ENCODE measurements at places on chromosomes 7 and 10.

DNA sequence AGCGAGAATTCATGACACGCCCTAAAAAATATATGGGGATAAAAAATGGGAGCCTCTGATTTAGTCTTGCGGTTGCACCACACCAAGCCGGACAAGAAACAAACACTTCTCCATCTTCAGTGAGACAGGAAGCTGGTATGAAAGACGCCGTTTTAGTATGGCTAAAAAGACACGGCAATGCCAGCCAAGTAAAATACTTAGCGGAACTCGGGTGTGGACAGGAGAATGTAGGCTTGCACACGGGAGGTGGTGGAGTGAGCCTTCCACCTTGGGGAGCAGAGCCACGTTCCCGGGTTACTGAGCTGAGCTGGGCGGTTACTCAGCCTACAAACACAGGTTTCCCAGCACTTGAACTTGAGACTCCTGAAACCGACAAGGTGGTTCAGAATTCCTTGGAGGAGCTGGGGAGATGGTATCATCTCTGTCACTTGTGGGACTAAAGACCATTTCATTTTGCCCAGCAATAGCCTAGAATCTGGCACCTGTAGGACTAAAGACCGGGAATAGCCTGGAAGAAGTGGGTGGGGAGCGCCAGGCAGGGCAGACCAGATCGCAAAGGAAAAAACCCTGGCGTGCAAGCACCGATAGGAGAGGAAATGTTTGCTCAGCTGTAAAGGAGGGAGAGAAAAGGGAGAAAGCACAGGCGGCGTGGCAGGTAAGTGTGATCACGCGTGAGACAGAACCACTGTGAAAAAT is 34.8 kb upstream of the SEPHS1 start:
- no peak for DNase-seq

GRCh38 chr10:97684866-97685394 is 2.1 kb downstream of the AVPI1 start:
- DNase-seq: no peak

- DNase-seq: no peak
Observed at GRCh38 chr7:82714883-82715282, 271.3 kb upstream of the CACNA2D1 start.

GRCh38 chr10:14302035-14302434 is 28.7 kb downstream of the FRMD4A start:
- DNase-seq: no peak

GRCh38 chr10:105855791-105856190 is 1214.7 kb downstream of the SORCS3 start:
- no peak for DNase-seq

DNA sequence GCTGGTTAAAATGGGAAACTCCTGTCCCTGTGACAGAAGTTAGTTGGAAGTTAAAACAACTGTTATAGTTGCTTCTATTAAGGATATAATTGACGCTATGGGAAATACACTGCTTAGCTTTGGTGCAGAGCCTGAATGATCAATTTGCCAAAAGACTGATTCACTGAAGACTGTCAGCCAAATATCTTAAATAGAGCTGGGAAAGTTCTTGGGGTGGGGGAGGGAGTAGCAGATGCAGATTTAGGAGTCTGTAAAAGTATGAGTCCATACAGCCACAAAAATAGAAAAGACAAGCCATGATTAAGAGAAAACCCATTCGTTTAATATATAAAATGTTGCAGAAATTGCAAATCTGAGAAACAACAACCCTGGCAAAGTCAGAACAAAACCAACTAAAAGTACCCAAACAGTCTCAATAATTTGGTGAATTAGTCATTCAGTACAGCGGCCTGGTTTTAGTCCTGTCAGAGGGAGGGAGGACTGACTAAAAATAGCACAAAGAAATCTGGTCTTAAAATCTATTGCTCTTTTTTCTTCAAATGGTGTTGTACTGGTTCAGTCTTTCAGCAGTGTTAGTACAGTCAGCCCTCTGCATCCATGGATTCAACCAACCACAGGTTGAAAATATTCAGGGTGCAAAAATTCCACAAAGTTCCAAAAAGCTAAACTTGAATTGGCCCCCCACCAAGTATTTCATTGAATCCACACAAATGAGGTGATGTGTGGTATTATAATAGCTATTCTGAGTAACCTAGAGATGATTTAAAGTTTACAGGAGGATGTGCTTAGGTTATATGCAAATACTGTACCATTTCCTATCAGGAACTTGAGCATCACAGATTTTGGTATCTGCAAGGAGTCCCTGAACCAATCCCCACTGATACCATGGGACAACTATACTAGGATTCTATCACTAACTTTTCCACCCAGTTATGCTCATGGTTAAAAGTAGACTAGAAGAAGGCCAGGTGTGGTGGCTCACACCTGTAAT is 30.0 kb downstream of the STK17A start:
- DNase-seq: no peak

DNA sequence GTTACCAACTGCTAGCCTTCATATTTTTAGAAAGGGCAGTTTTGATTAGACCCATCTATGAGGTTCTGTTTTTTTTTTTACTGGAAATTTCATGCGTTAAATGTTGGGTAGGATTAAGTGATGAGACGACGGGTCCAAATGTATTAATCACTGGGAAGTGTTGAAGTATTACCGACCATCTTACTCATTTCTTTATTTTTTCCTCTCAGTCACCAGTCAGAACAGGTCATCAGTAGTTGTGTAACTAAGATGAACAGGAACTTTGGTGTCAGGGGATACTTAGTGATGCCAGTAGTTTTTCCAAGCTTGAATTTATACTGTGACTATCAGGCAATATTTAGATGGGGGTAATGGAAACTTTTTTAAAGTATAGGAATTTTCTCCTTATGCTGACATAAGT is 14.2 kb downstream of the TFAM start:
- no peak for DNase-seq

GRCh38 chr7:1536455-1536742 is 5.9 kb downstream of the MAFK start:
- DNase-seq: no peak

DNA sequence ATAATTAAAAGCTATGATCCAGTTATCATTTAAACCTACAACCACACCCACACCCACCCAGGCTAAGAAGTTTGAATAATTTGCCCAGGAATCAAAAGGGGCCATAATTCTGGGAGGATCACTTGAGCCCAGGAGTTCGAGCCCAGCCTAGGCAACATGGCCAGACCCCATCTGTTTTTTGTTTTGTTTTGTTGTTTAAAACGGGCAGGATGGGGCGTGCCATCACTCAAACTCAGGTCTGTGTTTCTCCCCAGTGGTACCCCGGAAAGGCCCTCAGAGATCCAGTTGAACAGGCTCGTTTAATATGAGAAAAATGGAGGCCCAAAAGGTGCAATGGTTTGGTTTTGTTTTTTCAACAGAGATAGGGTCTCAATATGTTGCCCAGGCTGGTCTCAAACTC is 23.3 kb downstream of the HSPB1 start:
- no peak for DNase-seq

GRCh38 chr7:108660465-108660864 is 90.8 kb downstream of the DNAJB9 start:
- DNase-seq: no peak

DNA sequence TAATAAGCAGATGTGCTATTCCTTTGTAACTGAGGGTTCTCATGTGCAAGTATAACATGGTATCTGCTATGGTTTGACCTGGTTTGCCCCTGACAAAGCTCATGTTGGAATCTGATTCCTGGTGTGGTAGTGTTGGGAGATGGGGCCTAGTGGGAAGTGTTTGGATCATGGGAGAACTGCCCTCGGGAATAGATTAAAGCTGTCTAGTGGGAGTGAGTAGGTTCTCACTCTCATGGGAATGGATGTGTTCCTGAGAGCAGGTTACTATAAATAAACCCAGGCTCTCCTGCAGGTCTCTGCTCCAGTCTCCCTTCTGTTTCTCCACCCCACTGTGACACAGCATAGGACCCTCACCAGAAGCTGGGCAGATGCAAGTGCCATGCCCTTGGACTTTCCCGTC is 97.7 kb downstream of the ATE1 start:
- no peak for DNase-seq

DNA sequence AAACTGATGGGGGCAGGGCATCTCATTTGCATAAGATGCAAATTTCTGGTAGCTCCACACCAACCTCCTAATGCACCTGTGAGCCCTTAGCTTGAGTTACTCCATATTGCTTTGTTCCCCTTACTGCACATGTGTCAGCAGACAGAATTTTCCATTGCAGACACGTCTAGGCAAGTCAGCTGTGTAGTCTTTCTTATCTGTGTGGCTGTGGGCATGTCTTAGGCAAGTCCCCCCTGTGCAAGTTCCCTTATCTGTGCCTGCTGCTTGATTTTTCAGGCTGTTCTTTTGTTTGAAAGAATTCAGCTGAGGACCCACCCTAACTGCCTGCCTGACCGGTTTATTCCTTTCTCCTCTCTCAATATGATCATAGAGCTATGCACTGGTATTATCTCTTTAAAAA is 28.5 kb upstream of the TRIM24 start:
- DNase-seq: no peak

- DNase-seq: no peak
Observed at GRCh38 chr10:102421507-102421756, 796 bp downstream of the FBXL15 start.

DNA sequence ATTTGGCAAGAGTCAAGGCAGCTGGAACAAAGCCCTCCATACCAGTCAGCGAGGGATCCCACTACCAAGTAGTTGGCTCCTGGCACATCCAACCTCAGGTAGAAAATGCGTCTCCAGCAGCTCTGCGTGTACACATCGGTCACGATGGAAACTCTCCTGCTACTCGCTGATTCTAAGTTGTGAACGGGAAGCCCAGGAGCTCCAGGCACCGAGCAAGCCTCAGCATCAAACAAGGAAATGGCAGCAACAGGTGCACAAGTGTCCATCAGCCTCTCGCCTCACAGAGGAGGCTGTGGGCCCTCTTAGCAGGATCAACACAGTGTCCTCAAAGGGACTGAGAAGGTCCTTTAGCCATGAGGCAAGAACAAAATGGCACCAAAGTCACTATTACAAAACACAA is 127.0 kb downstream of the TCERG1L start:
- no peak for DNase-seq

DNA sequence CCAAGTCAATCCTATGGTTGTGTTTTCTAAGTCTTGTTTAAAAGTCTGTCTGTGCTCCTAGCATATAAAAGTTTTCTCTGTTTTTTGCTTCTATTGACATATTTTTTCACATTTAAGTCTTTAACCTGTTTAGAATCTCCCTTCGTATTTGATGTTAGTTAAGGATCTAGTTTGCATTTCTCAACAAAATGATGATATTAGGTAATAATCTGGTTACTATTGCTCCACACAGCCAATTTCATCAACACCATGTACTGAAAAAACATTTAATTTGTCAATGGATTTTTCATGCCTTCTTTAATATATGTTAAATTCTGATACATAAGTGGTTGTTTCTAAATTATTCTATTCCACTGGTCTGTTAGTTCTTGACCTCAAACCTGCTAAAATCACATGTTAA is 17.5 kb upstream of the TSGA13 start:
- no peak for DNase-seq

- peak; percentile 36 for DNase-seq
Observed at GRCh38 chr10:79382491-79382941, 35.2 kb downstream of the PPIF start.

GRCh38 chr10:1354809-1355710 is 298.9 kb downstream of the WDR37 start:
- no peak for DNase-seq

DNA sequence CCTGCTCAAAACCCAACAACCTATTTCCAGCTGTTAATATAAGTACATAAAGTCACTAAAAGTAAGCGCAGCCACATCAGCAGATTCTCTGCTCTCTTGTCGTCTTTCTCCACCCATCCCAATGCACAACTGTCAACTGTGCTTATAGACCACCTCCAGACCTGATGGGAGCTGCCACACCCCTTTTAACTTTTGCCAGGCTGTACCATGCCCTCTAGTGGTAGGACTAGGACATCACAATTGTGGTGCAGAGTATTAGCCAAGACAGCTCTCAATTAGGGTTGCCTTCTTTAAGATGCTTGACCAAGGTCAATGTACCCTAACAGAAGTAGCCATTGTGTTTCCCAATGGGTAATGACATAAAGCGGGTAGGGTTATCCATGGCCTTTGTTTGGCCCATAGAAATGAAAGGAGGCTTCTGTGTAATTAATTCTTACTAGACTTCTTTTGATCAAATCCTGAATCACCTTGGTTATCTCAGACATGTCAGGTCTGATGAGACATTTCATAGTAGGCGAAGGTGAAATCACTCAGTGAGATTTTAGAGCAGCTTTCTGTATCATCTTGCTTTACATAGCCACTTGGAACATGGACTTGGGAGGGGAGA is 68.1 kb downstream of the SCRN1 start:
- peak; percentile 58 for DNase-seq

- DNase-seq: no peak
Observed at GRCh38 chr10:1047937-1048336, 982 bp downstream of the IDI1 start.

GRCh38 chr7:86889501-86889900 is 170.0 kb downstream of the ELAPOR2 start:
- DNase-seq: no peak

DNA sequence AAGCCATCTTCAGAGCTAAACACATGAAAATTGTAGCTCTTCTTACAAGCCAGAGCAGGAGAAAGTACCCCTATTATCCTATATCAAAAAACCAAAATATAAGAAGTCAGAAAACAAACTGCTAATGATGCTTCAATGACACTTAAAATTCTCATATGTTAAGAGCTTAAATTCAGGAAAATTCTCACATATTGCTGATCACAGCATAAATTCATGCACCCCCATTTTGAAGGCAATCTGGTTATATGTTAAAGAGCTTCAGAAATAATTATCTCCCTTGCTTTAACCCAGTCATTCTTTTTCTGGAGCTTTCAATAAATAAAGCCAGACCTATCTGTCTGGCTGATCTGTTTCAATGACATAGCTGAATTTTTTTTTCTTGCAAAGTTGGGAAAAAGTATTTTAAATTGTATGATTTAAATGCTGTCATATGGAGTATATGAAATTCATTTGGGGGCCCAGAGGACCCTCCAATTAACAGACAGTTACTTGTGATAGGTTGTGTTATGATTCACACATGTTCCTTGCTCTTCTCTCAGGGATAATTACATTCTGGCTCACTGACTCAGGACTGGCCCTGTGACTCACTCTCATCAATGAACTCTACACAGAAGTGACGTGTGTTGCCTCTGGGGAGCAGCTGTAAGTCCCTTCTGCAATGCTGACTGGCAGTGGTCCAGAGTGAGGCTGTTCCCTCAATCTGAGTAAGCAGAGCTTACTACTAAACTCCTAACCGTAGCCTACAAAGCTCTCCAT is 85.2 kb downstream of the HGF start:
- DNase-seq: peak; percentile 86

DNA sequence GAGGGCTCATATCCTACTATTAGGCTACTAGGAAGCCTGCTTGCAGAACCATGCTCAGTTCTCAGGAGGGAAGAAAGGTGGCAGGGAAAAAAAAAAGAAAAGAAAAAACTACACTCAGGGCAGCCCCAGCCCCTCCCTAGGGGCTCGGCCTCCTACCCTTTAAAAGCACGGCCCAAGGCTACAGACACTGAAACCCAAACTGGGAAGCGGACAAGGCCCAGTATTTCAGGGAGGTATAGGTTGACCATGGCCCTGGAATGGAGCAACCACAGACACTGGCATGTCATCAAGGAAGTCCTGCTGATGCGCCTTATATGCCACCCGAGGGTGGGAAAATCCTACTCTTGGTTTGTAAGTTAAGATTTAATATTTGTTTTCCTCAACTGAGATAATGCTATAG is 50.8 kb downstream of the DLG5 start:
- no peak for DNase-seq

Data from left hindlimb (tissue), 1 donor.